Osteoblast (primary cell): ENCODE measurements at places on chromosomes 13 and 19. TPM values are rescaled to one million over a fixed set of nuclear protein-coding genes. Genes with fewer than 3 reads are reported as not detected.

Gene SIGLECL1
- not detected in 2 replicates for total RNA-seq

Gene ZFP14
- total RNA-seq = 4.3 and 5.3 TPM in 2 replicates

- peak; percentile 98 for DNase-seq
Measured at GRCh38 chr19:3665681-3666544, 34.4 kb downstream of the PIP5K1C start.

- DNase-seq = no peak
Measured at GRCh38 chr19:30277941-30278881, 94.0 kb upstream of the ZNF536 start.

DNA sequence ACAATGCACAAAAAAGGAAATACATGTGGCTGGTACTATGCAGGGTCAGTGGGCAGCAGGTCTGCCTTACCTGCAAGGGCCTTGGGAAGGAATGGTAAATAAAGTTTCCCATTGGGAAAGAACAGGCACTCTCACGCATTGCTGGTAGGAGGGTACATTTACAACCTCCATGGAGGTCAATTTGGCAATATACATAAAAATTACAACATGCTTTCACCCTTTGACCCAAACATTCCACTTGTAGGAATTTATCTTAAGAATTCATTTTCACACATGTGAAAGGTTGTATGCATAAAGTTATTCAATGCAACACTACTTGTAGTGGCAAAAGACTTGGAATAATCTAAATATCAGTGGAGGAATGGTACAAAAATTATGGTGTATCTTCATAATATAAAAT lies 216.4 kb downstream of the DLEU7 start:
- no peak for DNase-seq

- DNase-seq = no peak
Measured at GRCh38 chr19:40355975-40356680, 7.6 kb downstream of the PLD3 start.

DNA sequence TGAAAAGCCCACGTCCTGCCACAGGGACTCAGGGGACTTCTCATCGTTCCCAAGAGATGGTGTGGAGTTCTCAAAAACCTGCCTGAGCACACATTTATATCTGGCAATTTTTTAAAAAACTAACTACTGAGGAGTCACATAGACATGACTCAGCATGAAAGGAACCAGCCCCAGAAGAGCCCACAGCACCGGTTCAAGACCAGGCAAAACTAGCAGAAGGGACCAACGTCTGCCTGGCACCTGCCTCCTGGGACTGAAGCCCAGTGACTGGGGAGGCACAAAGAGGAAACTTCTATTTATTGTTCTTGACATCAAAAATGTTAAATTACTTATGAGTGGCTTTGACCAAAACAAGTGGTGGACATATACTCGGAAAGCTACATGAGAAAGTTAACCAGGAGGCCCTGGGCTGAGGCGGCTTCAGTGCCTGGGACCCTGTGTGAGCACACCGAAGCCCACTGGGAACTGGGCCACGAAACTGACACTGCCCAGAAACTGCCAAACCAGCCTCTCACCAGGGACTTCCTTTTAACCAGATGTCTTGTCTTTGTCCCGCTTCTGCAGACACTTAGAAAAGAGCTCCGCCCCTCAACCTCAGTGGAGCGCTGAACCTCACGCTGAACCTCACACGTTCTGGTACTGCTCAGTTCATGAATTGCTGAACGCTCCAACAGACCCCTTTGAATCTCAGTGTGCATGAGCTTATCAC lies 25.7 kb downstream of the C13orf46 start:
- DNase-seq = peak; percentile 89
